ENCODE measurements at places on chromosomes 3 and 15.

DNA sequence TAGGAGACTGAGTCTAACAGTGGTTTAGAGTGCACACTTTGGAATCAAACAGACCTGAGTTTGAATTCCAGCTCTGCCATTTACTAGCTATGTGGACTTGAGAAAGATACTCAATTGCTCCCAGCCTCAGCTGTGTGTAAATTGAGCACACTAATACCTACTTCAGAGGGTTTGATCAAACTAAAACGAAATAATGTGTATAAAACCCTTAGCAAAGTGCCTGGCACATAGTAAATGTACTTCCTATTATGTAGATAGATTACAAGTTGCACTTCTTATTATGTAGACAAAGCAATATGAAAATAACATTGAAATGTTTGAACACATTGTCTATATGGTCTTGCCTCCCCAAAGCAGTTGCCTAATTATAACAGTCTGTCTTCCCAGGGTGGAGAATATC lies 180.6 kb downstream of the ANXA2 start:
- no peak for DNase-seq

- no peak for DNase-seq
Measured at GRCh38 chr3:190288836-190289235, 33.4 kb downstream of the CLDN1 start.

- DNase-seq: no peak
Measured at GRCh38 chr15:89539027-89539426, 36.2 kb upstream of the TICRR start.

DNA sequence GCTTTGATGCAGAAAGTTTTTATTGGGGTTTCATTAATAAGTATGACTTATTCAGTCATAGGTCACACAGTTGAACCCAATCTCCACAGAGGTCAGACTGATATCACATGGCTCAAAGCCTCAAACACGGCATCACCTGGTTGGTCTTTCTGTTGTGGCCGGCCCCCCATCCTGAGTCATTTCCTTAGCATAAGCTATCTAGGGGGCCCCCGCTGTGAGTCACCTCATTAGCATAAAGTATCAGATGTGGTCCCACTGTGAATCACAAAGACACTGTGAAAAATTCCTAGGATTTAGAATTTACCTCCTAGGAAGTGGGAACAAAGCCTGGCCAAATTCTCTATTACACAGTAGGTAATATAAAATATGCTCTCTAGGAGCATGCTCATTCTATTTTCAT lies 502.2 kb downstream of the PYDC2 start:
- DNase-seq: no peak

DNA sequence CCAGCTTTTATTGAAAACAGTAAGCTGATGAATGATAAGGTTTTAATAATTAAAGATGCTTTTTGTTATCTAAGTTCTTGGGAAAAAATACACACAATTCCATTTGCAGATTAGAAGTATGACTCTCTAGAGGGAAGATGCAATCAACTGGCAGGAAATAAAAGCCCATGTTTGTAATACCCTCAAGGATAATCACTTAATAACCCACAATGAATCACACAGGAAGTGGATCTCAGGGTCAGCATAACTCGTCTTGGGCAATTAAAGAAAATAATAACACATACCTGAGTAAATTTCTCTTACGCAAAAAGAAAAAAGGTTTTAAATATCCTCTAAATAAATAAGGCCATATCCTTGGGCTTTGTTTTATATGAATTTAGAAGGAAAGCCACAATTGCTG lies 9.4 kb upstream of the EID1 start:
- no peak for DNase-seq
